ENCODE measurements at places on chromosomes 5 and 9.

DNA sequence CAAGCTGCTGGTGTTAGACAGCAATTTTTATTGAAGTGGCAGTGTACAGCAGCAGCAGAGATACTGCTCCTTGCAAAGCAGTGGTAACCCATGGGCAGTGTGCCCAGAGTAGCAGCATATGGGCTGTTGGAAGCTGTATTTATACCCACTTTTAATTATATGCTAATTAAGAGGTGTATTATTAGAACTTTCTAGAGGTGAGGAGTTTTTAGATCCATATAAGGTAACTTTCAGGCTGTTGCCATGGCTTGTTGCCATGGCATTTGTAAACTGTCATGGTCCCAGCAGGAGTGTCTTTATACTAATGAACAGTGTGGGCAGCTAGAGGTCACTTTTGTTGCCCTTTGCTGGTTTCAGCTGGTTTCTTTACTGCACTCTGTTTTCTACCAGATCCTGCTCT lies 3.7 kb upstream of the PJA2 start:
- H3K4me1 ChIP-seq = peaks cover 14% of the 10 kb centered on the region
- no peaks in the 10 kb centered on the region for H3K27me3 ChIP-seq
- no peak overlapping the region for H3K4me3 ChIP-seq
- no peak overlapping the region for H3K27ac ChIP-seq
- no peak for DNase-seq

- peaks cover 18% of the 10 kb centered on the region for H3K27me3 ChIP-seq
- DNase-seq = no peak
- no peak overlapping the region for H3K4me3 ChIP-seq
- no peaks in the 10 kb centered on the region for H3K36me3 ChIP-seq
- no peak overlapping the region for H3K27ac ChIP-seq
- H3K4me1 ChIP-seq = no peaks in the 10 kb centered on the region
These were observed 134.6 kb upstream of the PPP1R26 start for GRCh38 chr9:135344915-135345500.

GRCh38 chr9:17191082-17191481 lies 56.2 kb downstream of the CNTLN start:
- no peaks in the 10 kb centered on the region for H3K27me3 ChIP-seq
- H3K4me1 ChIP-seq = no peaks in the 10 kb centered on the region
- H3K36me3 ChIP-seq = no peaks in the 10 kb centered on the region
- H3K4me3 ChIP-seq = no peak overlapping the region

GRCh38 chr5:80566711-80567259 lies 3.3 kb downstream of the ANKRD34B start:
- H3K27me3 ChIP-seq = peaks cover 46% of the 10 kb centered on the region
- no peak for DNase-seq
- H3K4me1 ChIP-seq = peaks cover 5% of the 10 kb centered on the region
- H3K27ac ChIP-seq = no peak overlapping the region

DNA sequence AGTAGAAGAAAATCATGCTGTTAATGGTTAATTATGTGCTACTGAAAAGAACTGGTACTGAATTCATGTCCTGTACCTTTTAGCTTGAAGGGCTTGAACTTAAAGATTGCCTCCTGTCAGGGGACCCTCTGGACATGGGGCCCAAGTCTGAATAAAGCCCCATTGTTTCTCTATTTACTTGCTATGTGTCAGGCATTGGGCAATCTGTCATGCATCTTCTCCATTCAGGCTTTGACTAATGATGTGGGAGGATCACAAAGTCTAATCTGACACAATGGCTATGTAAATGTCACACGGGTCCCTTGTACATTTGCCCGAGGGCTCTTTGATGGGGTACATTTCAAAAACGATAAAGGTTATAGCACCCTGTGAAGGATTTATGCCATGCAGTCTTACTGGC lies 64.0 kb upstream of the TUSC1 start:
- DNase-seq = no peak
- no peaks in the 10 kb centered on the region for H3K27me3 ChIP-seq
- no peaks in the 10 kb centered on the region for H3K4me1 ChIP-seq
- H3K36me3 ChIP-seq = no peaks in the 10 kb centered on the region

DNA sequence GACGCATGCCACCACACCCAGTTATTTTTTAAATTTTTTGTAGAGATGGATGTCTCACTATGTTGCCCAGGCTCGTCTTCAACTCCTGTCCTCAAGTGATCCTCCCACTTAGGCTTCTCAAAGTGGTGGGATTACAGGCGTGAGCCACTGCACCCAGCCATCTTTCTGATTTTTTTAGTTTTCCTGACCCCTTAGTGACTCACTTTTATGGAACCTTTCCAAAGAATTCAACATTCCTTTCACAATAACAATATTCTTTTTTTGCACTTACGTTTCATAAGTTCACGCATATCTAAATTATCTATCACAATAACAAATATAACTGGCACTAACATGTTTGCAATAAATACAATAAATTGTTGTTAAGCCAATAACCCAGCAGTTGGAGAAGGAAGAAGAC lies 8.5 kb downstream of the ELOVL7 start:
- DNase-seq = peak; percentile 42
- H3K27me3 ChIP-seq = no peaks in the 10 kb centered on the region
- no peak overlapping the region for H3K4me3 ChIP-seq
- H3K36me3 ChIP-seq = no peaks in the 10 kb centered on the region

DNA sequence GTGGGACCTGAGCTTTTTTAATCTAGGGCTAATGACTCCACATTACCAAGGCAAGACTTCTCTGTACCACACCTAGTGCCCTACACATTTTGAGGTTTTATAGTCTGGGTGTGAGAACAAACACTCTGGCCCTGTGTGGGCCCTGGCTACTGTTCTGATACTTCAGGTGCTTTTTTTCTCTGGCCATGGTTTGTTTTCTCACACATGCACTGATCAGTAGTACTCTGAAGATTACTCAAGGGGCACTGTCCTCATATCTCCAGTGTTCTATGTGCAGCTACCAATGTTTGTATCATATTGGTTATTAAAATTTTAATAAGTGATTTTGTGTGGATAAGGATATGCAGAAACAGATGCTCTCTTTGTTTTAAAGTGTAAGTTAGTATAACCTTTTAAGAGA lies 5.9 kb upstream of the C9orf40 start:
- no peaks in the 10 kb centered on the region for H3K27me3 ChIP-seq
- H3K36me3 ChIP-seq = no peaks in the 10 kb centered on the region
- peaks cover 6% of the 10 kb centered on the region for H3K4me1 ChIP-seq

DNA sequence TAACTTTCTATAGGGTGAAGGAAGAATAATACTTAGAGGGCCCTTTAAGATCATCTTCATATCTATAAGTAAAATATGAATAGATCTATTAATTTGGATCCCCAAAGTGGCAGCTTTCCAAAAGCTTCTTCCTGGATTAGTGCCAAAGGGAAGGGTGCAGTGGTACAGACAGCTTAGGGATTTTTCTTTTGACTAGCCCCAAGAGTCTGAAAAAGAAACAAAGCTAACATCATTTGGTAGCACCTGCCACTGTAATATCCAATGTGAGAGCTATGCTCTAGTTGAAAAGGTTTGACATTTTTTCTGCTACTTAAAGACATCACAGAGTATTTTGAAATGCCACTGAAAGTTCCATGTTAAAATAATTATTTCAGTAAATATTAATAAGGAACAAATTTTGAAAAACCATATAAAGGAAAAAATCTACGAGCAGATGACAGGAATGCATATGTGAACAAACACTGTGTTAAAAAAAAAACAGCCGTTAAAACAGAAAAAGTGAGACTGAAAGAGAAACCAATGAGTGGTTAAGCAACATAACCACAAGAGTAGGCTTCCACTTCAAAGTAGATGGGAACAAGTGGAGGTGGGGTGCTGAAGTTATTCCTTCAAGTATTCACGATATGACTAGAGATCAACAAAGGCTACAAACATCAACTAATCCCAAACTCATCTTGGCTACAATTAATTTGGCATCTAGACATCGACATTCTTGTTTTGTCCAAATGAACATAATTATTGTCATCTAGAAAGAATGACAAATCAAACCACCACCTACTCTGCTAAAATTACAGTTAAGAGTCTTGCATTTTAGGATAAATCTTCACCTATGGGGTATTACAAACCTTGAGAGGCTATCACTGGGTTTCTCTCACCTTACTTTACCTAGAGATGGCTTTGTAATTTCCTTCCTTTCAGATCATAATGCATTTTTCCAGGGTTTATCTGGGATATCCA lies 137.5 kb downstream of the CPLANE1 start:
- H3K27ac ChIP-seq = no peak overlapping the region
- H3K27me3 ChIP-seq = no peaks in the 10 kb centered on the region
- no peaks in the 10 kb centered on the region for H3K4me1 ChIP-seq
- DNase-seq = no peak
- no peaks in the 10 kb centered on the region for H3K36me3 ChIP-seq

All from keratinocyte (primary cell).